Hepatic stellate cell (primary cell): ENCODE measurements at places on chromosomes 16 and 17.

GRCh38 chr17:13200671-13201070, 182.8 kb upstream of the ELAC2 start:
- DNase-seq: no peak

- no peak for DNase-seq
Observed at GRCh38 chr17:8438441-8438840, 2.8 kb downstream of the NDEL1 start.

GRCh38 chr17:16255481-16255921, 38.5 kb downstream of the PIGL start:
- DNase-seq: peak; percentile 15

DNA sequence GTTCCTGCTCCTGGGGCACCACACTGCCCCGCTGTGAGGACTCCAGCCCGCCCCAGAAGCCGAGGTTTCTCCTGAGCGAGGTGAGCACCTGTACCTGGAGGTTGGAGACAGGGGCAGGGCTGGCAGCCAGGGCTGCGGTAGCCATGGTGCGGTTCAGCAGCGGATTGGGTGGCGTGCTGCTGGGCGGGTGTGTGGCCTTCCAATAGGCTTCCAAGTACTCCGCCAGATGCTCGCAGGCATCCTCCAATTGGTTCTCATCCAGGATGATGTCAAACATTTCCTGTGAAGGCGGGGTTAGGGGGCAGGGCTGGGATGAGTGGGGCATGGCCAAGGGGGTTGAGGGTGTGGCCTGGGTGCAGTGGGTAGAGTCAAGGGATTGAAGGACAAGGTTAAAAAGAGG, 11.3 kb upstream of the ARL5C start:
- DNase-seq: no peak

DNA sequence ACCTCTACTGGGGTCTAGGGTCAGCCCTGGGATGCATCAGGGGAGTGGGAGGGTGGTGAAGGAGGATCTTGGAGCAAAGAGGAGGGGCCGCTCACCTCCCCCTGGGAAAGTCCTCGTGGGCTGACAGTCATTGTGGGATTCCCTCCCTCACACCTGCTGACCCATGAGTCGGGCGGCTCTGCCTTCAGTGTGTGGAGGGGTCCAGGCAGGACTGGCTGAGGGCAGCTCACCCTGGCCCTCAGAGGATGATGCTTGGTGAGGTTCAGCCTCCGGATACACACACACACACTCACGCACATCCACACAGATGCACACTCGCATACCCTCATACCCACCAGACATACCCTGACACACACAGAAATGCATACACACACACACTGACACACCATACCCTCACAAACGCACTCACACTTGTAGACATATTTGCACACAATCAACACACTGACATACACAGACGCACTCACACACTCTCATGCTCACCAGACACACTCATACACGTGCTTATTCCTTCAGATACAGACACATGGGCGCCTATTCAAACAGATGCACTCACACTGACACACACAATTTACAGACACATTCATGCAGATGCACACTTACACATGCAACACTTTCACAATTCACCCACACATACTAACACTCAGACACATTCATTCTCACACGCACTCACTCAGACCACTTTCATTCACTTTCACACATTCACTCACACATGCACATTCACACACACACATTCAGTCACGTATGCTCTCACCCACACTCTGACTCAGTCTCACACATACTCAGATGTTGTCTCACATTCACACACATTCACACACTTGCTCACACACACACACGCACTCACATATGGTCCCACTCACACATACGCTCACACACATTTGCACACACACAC, 105.1 kb upstream of the RPL38 start:
- no peak for DNase-seq

GRCh38 chr17:57986841-57987580, 1.0 kb downstream of the VEZF1 start:
- peak; percentile 49 for DNase-seq

DNA sequence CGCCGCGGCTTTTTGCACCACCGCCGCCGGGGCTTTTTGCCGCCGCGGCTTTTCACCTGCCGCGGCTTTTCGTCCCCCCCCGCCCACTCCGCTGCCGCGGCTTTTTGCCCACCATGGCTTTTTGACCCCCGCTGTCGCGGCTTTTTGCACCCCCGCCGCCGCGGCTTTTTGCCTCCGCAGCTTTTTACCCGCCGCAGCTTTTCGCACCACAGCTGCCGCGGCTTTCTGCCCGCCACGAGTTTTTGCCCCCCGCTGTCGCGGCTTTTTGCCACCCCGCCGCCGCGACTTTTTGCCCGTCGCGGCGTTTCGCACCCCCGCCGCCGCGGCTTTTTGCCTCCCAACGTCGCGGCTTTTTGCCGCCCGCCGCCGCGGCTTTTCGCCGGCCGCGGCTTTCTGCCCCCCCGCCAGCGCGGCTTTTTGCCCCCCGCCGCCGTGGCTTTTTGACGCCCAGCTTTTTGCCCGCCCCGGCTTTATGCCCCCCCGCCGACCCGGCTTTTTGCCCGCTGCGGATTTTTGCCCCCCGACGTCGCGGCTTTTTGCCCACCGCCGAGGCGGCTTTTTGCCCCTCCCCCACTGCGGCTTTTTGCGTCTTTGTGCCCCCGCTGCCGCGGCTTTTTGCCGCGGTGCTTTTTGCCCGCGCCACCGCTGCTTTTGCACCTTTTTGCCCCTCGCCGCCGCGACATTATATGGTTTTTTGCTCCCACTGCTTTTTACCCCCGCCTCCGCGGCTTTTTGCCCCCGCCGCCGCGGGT, 1343.6 kb downstream of the TP53TG3F start:
- DNase-seq: no peak

- DNase-seq: peak; percentile 63
Observed at GRCh38 chr17:40097931-40098845, 2.2 kb downstream of the NR1D1 start.

DNA sequence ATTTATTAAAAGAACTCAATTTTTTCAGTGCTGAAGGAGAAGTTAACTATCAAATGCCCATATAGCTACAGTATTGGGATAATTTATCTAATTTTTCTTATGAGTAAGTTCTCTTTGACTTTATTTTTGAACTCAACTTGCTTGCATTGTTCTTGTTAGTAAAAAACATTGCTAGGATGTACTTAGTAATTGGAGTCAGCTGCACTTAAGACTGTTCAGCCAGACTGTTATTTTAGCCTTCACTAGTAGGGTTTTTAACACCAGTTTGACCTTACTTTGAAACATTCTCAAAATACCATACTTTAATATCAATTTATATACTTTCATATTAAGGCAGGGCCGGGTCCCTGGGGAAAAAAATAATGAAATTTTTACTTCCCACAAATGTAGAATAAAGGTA, 256.6 kb upstream of the TBX2 start:
- no peak for DNase-seq

GRCh38 chr16:64695684-64696083, 426.2 kb downstream of the CDH11 start:
- DNase-seq: no peak

DNA sequence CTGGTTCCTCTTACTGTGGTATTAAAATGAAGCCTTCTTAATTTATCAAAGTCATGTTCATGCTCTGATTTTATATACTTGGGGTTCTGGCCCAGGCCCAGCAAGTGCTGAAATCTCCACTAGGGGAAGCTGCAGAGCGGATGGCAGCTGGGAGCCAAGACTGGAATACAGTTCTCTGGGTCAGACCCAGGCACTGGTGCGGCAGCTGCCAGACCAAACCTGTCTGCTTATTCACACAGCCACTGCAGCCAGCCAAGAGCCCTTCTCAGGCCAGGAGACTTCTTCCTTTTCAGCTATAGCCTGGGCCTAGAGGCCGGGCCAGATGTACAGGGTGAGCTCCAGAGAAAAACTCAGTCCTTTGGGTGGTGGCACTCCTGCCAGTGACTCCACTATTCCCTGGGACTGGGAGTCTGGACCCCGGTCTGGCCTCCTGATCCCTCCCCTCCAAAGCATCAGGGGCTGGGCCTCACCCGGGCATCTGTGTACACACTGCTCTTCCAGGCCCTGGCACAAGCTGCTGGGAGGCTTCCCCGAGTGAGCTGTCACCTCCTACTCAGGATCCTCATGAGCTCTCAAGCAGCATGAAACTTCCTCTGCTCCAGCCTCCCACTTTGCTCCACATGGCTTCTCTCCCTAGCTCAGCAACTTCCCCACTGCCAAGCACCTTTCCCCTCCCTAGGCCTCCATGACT, 24.4 kb downstream of the ATP6V0D1 start:
- DNase-seq: peak; percentile 72

- no peak for DNase-seq
Observed at GRCh38 chr16:84209989-84210388, 19.0 kb downstream of the ADAD2 start.

DNA sequence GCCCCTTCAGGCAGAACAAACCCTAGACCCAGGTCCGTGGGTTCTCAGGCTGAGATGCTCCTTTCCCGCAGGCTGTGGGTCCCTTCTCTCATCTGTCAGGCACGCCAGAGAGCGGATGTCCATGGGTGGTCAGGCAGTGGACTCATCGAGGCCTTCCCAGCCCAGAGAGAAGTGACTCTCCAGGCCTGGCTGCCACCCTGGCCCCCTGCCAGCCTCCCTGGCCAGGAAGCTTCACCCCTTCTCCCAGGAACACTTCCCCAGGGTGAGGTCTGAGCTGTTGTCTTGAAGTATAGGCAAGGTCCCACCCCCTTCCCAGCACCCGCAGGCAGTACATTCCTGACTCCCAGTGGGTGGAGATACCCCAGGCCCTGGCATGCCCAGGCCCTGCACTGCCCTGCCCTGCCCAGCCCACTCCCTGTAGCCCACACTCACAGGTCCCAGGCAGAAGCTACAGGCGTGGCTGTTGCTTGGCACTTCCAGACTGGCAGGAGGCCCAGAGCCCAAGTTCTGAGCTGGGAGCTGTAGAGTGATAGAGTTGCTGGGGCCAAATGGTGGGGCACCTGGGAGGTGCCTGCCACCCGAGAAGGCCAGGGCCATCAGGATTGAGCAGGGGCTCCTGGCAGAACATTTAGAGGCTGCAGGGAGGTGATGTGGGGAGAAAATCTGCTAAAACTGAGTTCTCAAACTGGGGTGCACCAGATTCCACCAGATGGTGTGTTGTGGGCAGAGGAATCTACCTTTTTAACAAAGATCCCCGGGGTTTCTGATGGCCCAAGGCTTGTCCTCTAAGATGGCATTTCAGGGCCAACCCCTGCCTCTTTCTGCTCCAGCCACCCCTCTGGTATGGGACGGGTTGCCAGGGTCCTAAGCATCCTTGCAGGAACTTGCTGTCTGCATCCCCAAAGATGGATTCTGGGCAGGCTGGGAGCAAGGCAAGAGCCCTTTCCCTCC, 6.7 kb downstream of the ITGA3 start:
- peak; percentile 86 for DNase-seq

DNA sequence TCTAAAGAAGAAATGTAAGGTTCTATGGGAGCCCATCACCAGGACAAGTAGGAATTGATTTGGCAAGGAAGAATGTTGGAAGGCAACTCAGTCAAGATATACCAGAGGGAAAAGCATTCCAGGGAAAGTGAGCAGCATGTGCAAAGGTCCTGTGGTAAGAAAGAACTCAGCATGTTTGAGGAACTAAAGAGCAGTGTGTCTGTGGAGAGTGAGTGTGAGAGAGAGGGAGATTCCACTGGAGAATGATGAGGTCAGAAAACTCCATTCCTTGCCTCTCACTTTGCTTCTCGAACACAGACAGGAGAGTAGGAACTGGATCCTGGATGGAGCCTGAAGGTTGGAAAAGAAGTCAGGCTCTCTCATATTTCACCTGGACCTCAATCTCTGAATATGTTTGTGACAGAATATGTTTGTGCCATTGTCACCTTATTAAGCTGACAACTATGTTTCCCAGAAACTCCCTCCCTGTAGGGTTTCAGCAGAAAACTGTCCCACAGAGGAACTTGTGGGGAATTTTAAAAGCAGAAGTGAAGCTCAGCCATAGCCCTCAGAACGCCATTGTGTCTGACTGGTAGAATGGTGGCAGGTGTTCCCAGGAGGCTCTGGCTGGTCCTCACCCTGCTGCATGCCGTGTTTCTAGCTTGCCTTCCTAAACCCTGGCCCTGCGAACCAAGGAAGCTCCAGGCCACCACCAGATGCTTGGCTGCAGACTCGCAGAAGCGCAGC, 382.4 kb upstream of the XYLT1 start:
- no peak for DNase-seq

DNA sequence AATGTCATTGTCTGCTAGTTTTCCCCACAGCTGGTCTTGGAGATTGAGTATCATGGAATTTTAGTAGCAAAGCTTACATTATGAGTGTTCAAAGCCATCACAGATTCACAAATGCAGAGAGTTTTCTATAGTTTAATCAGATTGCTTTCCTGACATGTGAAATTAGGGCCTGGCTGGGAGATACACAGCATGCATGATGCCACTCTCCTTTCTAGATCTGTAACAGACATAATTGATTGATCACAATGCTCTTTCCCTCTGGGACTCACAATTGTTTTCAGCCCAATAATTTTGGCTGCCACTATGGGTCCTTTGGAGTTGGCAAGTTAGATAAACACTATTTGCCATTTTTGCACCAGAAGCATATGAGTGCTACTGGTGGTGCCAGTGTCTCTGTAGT, 132.5 kb downstream of the SPACA3 start:
- no peak for DNase-seq

DNA sequence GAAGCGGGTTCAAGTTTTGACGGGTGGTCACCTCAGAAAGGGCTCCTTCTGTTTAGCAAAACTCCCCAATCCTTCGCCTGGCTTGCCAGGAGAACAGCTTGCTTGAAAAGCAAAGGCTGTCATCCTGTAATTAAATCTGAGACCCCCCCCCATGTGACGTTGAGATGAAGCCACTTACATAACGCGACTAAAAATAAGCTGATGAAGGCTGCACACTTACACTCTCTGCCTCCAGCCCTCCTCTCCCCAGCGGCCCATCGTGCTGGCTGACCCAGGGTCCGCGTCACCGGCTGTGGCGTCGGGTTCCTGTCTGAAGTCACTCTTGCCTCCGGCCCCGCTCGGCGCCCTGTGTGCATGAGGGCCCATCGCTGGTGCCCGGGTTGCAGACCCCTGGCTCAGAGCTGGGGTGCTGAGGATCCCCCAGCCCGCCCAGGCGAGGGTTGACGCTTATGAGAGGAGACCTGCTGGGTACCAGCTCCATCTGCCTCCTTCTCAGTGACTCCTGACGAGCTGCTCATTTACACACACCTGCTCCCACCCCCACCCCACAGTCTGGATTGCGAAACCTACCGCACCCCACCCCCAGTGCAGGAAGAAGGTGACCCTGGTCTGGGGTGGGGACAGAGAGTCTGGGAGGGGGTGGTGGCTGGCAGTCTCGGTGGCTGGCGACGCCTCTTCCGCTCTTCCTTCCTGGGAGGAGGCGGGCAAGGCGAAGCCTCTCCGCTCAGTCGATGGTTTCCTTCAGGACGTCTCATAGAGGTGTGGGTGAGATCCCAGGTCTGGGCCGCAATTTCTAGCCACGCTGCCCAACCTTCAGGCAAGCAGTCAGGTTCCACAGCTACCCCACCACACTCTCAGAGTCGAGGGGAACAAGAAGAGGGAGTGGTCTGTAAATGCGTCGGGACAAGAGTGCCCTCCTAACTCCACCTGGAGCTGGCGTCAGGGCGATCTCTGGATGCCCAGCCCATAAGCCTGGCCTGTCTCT, 3.1 kb upstream of the BAIAP2 start:
- DNase-seq: no peak

- DNase-seq: no peak
Observed at GRCh38 chr17:44955674-44956425, 8.3 kb upstream of the KIF18B start.

- DNase-seq: no peak
Observed at GRCh38 chr16:62029947-62030346, 6.3 kb downstream of the CDH8 start.

GRCh38 chr17:78471635-78472034, 93.2 kb downstream of the PGS1 start:
- no peak for DNase-seq

GRCh38 chr17:46045639-46046038, 46.6 kb downstream of the STH start:
- no peak for DNase-seq
